HTR-8/SVneo (cell line): ENCODE measurements at places on chromosomes 4 and X.
A peak's percentile ranks its signal among the peaks of the same experiment; 100 is the strongest.

DNA sequence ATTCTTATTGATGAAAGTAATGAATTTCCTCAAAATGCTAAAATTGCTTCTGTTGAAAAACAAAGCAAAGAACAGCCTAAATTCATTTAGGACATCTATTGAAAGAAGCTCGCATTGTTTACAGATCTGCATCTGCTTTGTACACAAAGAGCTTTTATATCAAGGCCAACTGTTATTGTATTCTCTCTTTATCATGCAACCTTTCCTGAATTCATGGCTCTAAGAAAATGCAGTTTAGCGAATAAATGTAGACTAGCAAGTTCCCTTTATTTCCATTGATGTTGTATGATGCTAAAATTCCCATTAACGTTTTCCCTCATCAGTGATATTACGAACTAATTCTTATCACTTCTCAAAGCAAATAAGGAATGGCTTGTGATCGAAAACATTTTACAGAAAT lies 446.3 kb downstream of the MID1IP1 start:
- DNase-seq = no peak

GRCh38 chrX:153911798-153912197 lies 7.3 kb downstream of the AVPR2 start:
- DNase-seq = no peak

- no peak for DNase-seq
Measured at GRCh38 chr4:139282065-139282720, 2.2 kb upstream of the MGARP start.

DNA sequence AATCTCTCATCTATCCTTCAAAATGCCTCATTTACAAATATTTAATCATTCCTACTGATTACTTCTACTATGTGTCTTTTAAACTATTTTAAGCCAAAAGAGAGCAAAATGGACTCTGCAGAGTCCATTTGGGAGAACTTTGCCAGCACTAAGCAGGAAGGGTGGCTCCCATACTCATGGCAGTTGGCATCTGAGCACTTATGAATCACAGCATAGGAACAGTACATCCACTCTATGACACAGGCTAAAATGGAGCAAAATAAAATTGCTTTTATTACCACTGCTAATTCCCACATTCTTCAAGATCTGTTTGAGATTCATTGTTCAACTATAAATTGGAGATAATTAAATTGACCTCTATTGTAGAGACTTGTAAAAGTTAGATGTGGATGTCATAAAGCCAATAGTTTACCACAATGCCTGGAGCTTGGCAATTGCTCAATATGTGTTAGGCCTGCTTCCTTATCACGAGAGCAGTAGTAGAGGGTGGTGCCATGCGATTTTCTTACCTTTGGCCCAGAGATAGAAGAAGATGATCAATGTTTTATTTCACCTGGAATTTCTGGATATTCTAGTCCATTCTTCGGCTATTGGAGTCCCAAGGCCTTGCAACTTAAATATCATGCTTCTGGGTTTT lies 19.1 kb downstream of the HPGD start:
- DNase-seq = no peak

DNA sequence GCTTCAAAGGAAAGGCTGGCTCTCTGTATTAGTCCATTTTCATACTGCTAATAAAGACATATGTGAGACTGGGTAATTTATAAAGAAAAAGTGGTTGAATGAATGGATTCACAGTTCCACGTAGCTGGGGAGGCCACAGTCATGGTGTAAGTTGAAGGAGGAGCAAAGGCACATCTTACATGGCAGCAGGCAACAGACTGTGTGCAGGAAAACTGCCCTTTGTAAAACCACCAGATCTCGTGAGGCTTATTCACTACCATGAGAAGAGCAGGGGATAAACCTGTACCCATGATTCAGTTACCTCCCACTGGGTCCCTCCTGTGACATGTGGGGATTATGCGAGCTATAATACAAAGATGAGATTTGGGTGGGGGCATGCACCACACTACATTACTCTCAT lies 1486.6 kb downstream of the PCDH7 start:
- no peak for DNase-seq

- DNase-seq = no peak
Measured at GRCh38 chr4:95517576-95518345, 31.0 kb downstream of the UNC5C start.

DNA sequence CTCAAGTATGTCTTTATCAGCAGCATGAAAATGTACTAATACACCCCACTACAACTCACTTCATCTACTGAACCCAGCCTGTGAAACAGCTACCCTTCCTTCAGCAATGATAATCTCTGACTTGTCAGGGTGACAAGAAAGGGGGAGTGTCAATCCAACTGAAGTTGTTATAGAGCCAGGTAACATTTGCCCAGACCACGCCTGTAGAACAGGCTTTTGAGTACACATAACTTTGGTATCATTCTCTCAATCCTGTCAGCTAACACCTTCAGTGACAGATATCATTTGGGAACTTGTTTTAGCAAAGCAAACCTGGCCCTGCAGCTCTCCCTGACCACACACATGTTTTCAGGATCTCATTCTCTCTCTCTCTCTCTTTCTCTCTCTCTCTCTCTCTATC lies 592.2 kb downstream of the SMARCA1 start:
- no peak for DNase-seq

GRCh38 chr4:124937993-124938392 lies 225.5 kb upstream of the ANKRD50 start:
- no peak for DNase-seq

DNA sequence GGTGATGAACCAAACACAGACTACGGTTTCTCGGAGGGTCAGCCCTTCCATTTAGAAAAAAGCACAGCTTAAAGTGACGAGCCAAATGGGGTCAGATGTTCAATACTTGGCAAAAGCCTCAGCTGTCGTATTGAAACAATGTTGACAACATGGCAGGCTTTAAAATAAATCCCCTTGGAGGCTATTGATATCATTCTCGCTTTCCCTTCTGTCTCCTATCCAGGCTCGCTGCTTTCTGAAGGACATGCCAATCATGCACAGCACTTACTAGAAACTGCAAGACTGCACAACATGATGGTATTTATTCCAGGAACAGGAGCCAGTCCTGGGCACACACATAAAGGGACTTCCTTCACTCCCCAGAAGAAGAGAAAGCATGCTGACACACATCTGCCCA lies 137.9 kb downstream of the SLC7A11 start:
- DNase-seq = no peak

- DNase-seq = no peak
Measured at GRCh38 chr4:142475663-142476062, 370.4 kb downstream of the INPP4B start.

DNA sequence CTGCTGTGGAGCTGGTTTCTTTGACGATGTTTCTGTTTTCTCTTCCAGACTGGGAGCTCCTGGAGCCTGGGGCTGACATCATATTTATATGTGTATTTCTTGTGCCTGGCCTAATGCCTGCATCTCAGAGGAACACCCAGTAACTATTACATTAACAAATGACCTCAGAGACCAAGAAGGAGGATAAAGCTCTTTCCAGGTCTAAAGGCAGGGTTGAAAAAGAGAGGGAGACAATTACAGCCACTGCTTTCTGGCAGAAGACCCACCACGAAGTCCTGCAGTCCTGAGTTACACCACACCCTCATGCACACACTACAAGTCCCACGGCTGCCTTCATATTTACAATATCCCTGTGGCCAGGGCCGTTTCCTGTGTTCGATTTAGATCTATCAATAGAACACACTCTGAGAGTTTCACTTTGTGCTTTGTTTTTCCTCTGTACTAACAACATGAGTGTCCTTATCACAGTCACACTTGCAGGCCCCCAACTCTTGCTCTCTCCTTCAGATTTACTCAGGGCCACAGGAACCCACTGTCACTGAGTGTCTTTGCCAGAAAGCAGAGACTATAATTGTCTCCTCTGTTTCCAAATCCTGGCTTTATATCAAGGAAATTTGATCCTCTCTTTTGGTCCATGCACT lies 535.5 kb downstream of the MID1IP1 start:
- no peak for DNase-seq

DNA sequence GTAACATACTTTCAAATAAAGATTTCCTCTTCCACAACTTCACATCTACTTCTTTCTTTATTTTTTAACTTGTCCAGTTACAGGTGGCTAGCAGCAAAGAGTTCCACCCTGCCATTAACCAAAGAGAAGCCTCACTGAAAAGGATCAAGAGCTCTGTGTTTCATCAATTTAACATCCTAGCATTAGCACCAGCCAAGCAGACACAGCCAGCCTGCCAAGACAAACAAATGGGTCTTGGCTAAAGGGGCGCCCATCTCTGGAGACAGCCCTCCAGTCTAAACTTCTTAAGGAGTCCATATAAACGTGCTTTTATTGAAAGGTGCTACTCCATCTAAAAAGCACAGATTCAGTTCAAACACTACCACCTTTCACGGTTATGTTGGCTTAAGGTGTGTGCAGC lies 105.3 kb downstream of the ADAMTS3 start:
- DNase-seq = no peak

- DNase-seq = no peak
Measured at GRCh38 chrX:21955403-21956189, 15.1 kb downstream of the SMS start.

GRCh38 chrX:87338510-87338909 lies 179.1 kb upstream of the KLHL4 start:
- no peak for DNase-seq

GRCh38 chr4:70908993-70909556 lies 6.9 kb downstream of the MOB1B start:
- no peak for DNase-seq

- DNase-seq = no peak
Measured at GRCh38 chr4:102139932-102140331, 205.3 kb downstream of the SLC39A8 start.

DNA sequence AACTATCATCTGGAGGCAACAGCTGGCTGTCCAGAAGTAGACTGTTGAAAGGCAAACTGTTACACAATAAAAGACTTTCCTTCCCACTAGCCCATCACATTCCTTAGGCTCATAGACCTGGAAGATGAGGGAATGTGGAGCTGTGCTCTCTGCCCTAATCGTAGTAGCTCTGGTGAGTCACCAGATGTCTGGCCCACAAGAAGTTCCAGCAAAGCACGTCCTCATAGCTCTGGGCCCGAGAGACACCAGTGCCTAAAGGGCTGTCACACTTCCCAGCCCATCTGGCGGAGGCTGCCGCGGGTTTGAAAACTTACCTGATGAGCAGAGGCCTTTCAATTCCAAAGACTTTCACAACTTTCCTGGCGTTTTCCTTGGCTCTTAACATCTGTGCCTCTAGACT lies 81.7 kb upstream of the STOX2 start:
- DNase-seq = peak; percentile 63

DNA sequence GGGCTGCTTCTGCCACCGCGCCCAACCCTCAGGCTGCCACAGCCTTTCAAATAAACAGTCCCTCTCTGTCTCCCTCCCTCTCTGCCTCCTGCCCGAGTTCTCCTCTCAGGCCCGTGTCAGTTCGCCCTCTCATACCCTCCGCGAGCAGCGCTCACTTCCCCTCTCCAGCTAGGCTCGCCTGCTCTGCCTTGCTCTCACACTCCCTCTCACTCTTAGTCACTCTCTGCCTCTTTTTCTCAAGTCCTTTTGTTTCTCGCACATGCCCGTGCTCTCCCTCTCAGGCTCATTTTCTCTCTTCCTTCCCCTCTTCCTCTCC lies 3.2 kb downstream of the EFNB1 start:
- DNase-seq = no peak

GRCh38 chrX:8897259-8897658 lies 96.1 kb upstream of the FAM9A start:
- no peak for DNase-seq

DNA sequence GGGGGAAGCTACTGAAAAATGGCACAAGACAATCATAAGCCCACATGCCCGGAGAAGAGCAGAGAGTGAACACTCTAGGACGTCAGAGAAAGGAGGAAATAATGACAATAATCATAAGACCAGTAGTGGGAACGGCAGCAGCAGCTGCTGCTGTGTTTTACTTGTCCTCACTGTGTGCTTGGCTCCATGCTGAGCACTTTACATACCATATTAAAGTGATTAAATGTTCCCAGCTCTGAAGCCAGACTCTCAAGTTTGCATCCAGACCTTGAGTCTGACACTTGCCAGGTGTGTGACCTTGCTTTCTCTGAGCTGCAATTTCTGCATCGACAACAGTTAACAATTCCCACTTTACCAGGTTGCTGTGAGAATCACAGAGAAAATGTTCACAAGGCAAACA lies 255.4 kb downstream of the SPANXN1 start:
- no peak for DNase-seq

DNA sequence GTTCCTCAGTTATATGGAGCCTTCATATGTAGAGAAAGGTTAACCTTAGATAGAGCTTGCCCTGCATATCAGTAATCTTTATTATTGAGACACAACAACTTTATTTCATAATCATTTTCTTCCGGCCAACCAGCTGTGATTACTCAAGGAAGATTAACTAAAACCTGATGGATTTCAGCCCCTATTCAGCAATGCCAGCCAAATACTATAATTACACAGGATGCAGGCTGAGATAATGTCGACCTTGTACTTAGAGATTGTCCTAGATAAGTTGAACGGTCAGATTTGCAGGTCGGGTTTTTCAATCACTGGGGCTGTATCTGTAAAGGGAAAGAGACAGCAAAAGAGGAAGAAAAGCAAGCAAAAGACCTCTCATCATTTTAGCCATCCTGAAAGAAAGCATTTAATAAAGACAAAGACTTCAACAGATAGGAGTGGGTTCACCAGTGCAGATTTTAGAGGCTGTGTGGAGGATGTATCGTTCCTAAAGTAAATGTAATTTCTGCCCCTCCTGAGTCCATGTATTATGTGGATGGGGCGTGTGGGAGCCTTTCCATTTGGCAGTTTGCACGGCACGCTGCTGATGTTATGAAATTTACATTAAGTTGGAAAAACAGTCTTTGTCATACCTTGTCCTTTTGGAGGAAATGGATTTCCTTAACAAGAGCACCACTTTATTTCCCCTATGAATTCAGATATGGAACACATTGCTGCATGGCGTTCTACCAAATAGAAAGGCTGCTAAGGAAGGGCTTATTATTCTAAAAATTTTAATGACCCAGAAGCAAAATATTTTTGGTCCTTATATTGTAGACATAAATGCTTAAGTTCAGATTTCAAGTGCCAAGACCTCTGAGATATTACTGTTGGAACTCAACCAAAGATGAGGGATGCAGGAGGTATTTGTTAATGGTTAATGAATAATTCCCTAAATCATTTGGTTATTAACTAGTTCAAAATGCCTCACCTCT lies 496.7 kb downstream of the SPRY1 start:
- no peak for DNase-seq

DNA sequence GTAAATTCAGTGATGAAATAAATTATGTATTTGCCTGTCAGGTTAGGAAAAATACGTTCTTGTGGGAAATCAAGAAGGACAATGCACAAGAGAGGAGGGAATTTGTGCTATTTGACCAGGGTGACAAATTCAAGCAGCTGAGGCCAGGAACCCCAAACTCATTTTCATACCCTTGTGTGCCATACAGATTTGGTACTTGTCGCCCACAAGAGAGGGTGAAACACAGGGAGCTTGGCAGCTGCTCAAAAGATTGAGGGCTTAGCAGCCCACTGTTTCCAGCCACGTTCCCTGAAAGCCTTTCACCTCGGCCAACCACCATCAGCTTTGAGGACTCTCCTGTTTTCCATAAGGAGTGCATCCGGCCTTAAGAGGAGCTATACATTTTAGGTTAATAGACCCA lies 111.2 kb downstream of the COL25A1 start:
- no peak for DNase-seq

- DNase-seq = no peak
Measured at GRCh38 chr4:151266497-151266896, 10.5 kb upstream of the PRSS48 start.
